Inflammatory macrophage (primary cell): ENCODE measurements at places on chromosomes 7 and 10.

GRCh38 chr10:96756111-96756903 lies 36.0 kb upstream of the PIK3AP1 start:
- no peak for DNase-seq

DNA sequence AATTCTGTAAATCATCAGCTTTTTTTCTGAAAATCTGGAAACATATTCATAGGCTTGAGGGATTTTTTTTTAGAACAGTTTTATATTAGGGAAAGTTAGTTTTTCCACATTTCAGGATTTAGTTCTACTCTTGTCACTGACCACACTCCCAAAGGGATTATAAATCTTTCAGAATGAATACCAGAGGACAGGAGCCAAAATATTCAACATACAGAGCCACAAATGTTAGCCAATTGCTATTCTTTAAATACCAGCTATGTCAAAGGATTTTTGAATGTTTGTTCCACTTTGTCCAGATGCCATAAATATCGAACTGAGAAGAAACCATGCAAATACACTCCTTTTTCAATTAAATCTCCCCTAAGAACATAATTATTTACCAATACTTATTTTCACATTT lies 50.7 kb downstream of the ODAD2 start:
- no peak for DNase-seq

DNA sequence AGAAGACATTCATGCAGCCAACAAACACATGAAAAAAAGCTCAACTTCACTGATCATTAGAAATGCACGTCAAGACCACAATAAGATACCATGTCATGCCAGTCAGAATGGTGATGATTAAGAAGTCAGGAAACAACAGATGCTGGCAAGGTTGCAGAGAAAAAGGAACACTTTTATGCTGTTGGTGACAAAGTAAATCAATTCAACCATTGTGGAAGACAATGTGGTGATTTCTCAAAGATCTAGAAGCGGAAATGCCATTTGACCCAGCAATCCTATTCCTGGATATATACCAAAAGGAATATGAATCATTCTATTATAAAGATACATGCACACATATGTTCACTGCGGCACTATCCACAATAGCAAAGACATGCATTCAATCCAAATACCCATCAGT lies 77.6 kb downstream of the C10orf90 start:
- no peak for DNase-seq

- no peak for DNase-seq
These were observed 51.8 kb downstream of the TCF7L2 start for GRCh38 chr10:113001599-113002448.

DNA sequence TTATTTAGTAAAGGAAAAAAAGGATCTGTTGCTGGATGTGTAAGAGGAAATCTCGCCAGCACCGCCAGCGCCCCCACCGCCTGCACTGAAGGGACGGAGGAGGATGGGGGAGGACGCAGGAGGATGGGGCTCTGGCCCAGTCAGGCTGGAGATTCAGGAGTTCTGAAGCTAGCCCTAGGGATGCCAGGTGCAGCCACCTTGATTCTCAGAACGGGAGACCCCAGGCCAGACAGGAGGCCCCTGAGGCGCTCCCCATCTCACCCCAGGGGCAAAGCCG lies 1.3 kb downstream of the CAMK2B start:
- DNase-seq, result no peak

- no peak for DNase-seq
These were observed 216.9 kb upstream of the GLI3 start for GRCh38 chr7:42453931-42454361.

DNA sequence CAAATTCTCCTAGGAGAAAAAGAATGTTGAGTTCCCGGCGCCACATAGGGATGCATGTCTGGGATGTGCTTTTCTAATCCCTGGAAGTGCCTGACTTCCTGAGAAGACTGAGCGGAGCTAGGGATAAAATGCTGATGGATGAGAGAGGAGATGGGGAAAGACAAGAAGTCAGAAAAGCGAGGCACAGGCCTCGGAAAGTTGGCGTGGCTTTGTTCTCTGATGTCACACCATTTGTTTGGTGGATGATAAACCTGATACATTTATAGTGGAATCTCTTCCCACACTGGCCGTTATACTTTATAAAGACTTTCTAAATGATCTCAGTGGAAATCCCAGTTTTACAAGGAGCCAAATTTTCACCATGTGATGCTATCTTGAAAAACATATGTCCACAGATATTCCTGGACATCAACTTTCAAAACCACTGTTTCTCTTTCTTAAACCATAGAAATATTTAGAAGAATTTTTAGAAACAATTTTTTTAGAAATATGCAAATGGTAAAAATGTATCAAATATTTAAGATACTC lies 188.8 kb upstream of the SVIL start:
- no peak for DNase-seq
